Activated CD4-positive, alpha-beta T cell treated with anti-CD3 and anti-CD28 coated beads, Interleukin-2, amount 10 ng/mL, durations not matched to agents 7 days and 5 days (primary cell): ENCODE measurements at places on chromosomes 1 and 21.
A peak's percentile ranks its signal among the peaks of the same experiment; 100 is the strongest.

GRCh38 chr1:161182214-161182613 lies 4.9 kb upstream of the B4GALT3 start:
- peak; percentile 76 for DNase-seq

GRCh38 chr1:167452483-167452882 lies 65.8 kb downstream of the CD247 start:
- no peak for DNase-seq

DNA sequence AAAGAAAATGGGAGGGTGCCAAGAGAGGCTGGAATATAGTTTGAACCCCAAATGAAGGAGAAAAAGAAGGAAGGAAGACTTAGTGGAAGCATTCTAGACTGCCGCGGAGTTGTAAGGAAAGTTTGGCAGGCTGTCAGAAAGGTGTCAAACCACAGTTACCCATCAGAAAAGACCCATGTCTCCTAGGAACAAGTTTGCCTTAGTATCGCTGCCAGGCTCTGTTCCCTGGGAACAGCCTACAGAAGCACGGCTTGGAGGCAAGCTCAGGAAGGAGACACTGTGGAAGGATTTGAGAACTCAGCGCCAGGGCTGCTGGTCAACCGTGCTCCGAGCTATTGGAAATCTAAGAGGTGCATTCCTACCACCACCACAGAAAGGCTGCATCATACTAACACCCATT lies 197.4 kb downstream of the RRAGC start:
- no peak for DNase-seq

DNA sequence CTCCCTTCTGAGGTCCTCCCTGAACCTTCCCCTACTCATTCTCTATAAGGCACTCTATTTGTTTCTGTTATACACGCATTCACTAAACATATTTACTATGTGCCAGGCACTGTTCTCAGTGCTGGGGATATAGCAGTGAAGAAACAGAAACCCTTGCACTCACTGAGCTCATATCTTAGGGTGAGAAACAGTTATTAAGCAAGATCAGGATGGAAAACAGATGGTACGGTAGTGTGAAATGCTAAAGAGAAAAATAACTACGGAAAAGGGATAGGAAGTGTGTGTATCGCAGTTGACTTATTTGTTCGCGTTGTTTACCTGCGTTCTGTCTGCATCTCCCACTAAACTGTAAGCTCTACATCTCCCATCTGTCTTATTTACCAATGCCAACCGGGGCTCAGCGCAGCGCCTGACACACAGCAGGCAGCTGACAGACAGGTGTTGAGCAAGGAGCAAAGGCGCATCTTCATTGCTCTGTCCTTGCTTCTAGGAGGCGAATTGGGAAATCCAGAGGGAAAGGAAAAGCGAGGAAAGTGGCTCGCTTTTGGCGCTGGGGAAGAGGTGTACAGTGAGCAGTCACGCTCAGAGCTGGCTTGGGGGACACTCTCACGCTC lies 572 bp downstream of the CYB5RL start:
- DNase-seq = no peak

DNA sequence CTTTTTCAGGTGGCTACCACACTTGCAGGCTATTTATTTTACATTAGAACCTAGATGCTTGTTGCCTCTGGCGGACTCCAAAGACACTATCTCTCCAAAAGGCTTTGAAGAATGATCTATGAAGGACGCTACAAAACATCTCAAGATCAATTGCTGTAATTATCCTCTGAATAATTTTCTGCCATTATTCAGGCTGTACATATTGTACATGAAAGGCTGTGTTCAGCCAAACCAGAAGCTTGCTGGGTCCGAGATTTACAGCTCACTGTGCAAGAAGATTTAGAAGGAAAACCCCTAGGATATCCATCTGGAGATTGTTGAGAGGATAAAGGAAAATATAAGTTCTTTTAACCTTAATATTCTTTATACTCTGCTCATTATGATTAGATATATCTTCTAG lies 523.6 kb upstream of the PLXNA2 start:
- no peak for DNase-seq

- DNase-seq = no peak
These were observed 19.1 kb upstream of the EDN2 start for GRCh38 chr1:41503538-41504113.

DNA sequence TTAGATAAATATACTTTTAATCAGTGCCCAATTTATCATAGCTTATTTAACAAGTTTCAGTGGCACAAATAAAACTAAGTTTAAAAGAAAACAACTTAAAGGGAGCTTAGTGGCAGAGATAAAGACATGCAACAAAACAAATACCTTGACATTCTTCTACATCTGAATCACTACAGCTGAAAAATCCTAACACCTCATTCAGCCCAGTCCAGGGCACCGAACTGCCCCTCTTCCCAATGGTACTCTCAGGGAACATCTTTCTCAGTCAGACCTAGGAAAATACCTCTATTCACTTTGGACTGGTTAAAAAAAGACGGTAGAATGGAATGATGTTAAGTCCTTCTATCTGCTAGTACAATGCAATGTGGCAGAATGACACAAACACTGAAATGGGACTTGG lies 8.3 kb downstream of the OTUD7B start:
- DNase-seq = no peak

- DNase-seq = no peak
These were observed 9.4 kb downstream of the DONSON start for GRCh38 chr21:33578959-33579542.

DNA sequence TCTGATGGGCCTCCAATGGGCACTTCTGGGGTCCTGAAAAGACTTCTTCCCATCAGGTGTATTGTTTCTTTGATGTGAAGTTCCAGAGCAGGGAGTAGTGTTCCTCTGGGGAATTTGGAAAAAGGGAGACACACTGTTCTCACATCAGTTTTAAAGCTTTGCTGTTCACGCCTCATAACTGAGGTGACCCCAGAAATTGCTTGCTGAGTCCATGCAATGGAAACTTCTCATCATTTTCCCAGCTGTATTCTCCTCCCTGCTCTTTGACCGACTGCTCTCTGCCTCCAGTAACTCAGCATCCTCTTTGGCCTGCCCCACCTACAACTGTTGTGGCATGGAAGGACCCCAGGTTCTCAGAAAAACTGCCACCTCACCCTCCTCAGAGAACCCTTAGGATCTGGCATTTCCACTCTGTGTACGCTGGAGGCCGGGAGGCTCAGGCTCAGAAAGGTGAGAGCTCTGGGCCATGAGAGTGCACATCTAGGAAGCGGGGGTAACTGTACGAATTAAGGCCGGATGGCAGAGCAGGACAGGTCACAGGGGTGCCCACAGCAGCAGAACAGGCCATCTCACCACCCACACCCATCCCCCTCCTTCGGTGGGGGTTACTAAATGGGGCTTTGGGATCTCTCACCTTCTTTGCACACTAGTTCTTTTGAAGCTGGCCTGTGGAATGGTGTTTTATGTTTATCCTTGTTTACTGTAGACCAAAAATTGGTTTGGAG lies 51.2 kb downstream of the STX6 start:
- no peak for DNase-seq

DNA sequence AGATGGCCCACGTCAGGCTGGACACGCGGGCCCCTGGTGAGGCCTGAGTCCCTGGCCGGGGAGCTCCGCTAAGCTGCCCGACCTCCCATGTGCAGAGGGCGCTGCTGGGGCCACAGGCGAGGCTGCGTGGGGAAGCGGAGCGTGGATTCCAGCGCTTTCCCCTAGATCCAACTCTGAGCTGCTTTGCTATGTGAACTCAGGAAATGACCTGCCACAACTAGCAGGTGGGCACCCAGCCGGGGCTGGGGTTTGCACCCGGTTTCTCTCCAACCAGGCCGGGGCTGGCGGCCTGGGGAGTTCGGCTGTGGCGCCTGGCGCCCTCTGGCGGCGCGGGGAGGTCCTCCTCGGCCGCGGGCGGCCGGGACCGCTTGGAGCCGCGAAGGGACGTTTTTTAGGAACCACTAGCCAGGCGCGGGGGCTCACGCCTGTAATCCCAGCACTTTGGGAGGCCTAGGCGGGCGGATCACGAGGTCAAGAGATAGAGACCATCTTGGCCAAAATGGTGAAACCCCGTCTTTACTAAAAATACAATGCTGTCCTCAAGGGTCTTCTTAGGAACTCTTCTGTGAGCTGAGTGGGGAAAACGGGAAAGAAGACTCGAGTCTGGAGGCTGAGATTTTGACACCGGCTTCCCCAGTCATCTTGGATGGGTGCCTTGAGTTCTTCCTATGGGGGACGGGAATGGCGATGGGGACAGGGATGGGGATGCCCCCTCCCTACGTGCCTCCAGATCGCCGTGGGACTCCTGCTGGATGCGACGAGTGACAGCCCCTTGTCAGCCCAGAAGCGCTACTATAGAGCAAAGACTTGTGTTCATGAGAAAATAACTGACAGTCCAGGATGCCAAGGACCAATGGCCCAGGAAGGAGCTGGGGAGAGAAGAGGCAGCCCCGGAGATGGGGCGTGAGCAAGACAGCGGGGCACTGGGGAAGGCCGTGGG lies 12.6 kb downstream of the PYCR2 start:
- DNase-seq = peak; percentile 67

DNA sequence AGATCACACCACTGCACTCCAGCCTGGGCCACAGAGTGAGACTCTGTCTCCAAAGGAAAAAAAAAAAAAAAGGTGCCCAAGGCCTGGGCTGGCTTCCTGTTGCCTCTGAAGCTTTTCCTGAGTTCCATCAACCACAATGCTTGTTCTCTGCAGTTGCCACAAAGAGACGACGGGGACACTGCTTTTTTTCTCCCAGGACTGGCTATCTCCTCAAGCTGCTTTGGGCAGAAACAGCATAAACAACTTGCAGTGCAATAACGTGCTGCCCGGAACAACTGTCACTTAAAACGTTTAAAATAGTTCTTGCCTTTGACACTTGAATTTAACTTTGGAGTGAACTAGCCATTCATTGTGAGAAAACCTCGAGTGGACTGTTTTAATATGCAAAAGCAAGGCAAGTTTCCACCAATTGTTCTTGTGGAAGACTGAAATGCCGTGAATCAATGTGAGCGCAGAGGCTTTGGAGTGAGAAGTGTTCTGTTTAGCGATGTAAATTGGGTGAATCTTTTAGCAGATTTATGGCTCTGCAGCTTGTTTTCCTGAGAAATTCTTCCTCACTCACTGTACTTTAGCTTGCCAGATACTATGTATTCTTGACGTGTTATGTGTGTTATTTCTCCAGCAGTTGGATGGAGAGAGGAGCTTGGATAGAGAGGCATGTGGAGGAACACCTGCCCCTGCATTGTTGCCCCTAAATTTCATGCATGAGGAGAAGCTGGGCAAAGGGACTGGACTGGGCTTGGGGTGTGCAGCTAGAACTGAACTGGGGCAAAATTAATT lies 188.1 kb upstream of the KIAA0040 start:
- DNase-seq = no peak

- no peak for DNase-seq
These were observed 28.9 kb downstream of the PBX1 start for GRCh38 chr1:164587617-164588501.

DNA sequence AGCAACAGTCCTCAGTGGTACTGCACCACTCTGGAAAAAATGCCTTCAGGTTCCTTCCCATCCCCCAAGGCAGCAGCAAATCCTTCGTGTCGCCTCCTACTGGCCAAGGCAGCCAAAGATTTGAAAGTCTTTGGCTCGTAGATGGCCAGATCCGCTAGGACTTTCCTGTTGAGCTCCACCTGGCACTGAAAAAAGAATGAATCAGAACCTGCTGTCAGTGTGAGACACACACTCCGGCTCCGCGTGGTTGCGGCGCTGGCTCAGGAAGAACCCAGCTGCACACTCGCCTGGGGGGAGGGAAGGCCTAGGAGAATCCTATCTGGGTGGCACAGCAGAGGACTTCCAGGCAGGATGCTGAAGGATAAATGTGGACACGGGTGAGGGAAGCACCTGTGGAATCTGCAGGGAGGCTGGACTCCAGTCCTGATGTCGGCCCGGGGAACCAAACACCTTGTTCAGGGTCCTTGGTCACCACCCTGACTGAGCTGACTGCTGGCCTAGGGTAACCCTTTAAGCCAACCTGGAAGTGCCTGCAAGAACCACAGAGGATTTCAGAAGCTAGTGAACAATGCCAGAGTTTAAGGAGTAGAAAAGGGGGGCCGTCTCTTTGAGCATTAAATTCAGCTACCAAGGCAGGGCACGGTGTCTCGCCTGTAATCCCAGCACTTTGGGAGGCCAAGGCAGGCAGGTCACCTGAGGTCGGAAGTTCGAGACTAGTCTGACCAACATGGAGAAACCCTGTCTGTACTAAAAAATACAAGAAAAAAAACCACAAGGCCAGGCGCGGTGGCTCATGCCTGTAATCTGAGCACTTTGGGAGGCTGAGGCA lies 3.2 kb upstream of the CCNL2 start:
- DNase-seq = peak; percentile 46

DNA sequence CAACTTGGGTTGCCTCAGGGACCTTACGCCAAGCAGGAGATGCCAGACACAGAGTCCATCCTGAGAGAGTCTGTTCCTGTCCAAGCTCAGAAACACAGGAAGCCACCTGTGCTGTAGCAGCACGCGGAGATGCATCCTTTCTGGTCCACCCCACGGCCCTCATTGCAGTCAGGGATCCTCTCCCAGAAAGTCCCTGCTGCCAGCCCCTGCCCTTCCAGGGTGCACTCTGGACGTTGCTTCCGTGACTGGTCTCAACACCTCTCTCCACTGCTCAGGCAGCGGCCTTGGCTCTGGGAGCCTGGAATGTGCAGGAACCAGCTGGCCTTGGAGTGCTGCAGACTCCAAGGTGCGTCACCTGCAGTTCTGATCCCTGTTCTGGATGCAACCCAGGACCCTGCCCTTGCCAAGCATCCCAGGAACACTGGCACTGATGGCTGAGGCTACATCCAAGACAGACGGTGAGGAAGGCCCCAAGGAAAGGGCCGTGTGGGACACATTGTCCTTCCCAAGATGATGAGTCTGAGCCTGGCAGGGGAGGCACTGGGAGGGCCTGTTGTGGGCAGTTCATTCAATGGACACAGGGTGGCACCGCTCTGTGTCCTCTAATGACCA lies 21.7 kb upstream of the COL6A1 start:
- no peak for DNase-seq

DNA sequence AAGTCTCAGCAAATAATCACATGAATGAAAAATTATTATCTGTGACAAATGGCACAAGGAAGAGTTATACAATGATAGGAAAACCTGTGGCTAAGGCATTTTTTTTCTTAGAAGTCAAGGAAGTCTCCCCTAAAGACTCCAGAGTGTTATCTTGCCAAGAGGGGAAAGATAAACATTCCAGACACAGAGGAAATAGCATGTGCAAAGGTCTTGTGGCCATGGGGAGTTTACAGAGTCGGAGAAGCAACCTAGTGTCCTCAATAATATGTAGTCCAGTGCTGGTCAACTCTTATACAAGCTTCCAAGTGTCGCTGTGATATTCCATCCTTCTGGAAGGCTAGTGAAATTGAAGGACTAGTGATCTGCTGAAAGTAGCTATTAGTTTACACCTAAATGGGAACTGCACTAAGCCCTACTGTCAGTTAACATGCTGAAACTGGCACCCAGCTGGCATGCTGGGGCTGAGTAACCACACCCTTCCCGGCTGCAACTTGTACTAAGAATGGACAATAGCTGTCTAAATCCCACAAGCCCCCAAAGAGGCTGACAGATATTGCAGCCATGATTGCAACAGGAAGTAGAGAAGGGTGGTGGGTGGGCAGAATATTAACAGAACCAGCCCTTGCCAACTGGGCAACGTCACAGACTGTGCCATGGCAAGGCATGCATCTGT lies 11.5 kb upstream of the ATP1B1 start:
- no peak for DNase-seq
